Neural progenitor cell (in vitro differentiated cells): ENCODE measurements at places on chromosomes 11 and 22. TPM values are rescaled to one million over a fixed set of nuclear protein-coding genes. Genes with fewer than 3 reads are reported as not detected.

DNA sequence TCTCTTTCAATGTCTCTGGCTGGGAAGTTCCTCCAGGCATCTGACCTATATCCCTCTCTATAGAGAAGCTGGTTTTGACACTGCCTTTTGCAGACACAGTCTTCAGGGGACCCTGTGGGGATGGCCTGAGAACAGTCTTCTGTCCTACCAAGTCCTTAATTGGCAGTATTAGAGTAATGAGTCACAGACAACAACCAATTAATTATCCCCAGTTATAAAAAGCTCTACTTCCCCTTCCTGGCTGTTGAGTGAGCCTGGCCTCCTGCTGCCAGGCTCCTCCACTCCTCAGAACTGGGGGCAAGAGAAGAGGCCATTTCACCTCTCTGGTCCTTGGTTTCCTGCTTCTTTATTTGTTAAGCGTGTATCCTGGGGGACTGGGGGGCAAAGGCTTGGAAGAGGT lies 41.2 kb upstream of the KLHL35 start:
- DNase-seq, result no peak
- H3K27me3 ChIP-seq, result no peaks in the 10 kb centered on the region
- no peak overlapping the region for H3K27ac ChIP-seq
- H3K4me3 ChIP-seq, result no peak overlapping the region

DNA sequence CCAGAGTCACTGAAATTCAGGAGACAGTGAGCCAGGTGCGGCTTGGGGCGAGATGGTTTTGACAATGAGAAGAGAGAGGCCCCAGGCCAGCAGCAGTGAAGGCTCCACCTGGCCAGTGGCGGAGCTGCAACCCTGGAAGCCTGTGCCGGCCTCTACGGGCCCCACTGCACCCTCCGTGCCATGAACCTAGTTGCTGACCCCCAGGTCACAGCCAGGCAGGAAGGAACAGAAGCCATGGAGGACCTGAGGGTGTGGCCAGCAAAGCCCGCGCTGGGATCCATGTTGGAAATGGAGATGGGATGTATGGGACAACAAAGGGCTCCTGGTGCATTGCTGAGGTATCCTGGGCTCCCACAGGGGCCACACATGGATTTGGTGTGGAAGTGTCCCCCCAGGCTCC lies 1528.5 kb downstream of the BRD1 start:
- no peak for DNase-seq
- H3K4me3 ChIP-seq, result no peak overlapping the region
- H3K4me1 ChIP-seq, result no peaks in the 10 kb centered on the region
- no peaks in the 10 kb centered on the region for H3K27me3 ChIP-seq
- H3K36me3 ChIP-seq, result no peaks in the 10 kb centered on the region

GRCh38 chr11:3015796-3016195 lies 23.7 kb upstream of the NAP1L4 start:
- peaks cover 2% of the 10 kb centered on the region for H3K4me1 ChIP-seq
- no peak overlapping the region for H3K4me3 ChIP-seq
- no peaks in the 10 kb centered on the region for H3K36me3 ChIP-seq
- no peak for DNase-seq
- H3K27me3 ChIP-seq, result no peaks in the 10 kb centered on the region

GRCh38 chr11:86990515-86990914 lies 35.3 kb upstream of the FZD4 start:
- H3K36me3 ChIP-seq, result no peaks in the 10 kb centered on the region
- H3K27me3 ChIP-seq, result no peaks in the 10 kb centered on the region
- H3K4me3 ChIP-seq, result no peak overlapping the region

P2RX6 gene
- total RNA-seq, result 0.36 and 0.53 TPM in 2 replicates

ZFTA gene
- 22.5 and 42.6 TPM in 2 replicates for total RNA-seq

CLMP gene
- total RNA-seq, result 5.7 and 10.7 TPM in 2 replicates

DNA sequence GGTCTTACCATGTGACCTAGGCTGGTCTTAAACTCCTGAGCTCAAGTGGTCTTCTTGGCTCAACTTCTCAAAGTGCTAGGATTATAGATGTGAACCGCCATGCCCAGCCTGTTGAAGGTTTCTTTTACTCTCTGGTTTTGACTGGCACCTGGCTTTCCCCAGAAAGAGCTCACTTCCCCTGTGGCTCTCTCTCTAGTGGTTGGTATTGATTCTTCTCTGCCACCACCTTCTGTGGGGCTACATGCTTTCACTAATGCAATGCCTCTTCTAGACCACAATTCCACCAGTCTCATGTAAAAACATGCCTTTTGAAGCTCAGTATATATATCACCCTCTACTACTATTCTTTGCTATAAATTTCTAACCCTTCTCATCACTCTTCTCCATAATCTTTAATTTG lies 67.2 kb downstream of the CCDC83 start:
- H3K4me1 ChIP-seq, result peaks cover 5% of the 10 kb centered on the region
- no peak overlapping the region for H3K27ac ChIP-seq
- no peaks in the 10 kb centered on the region for H3K27me3 ChIP-seq
- DNase-seq, result no peak
- H3K4me3 ChIP-seq, result no peak overlapping the region

SAA2 gene
- total RNA-seq, result not detected in 2 replicates

MRGPRX3 gene
- total RNA-seq, result not detected in 2 replicates

- peak; percentile 52 for DNase-seq
- H3K27ac ChIP-seq, result no peak overlapping the region
- H3K4me3 ChIP-seq, result no peak overlapping the region
- H3K36me3 ChIP-seq, result no peaks in the 10 kb centered on the region
- no peaks in the 10 kb centered on the region for H3K27me3 ChIP-seq
Observed at GRCh38 chr11:57885298-57886050, 123.9 kb downstream of the CTNND1 start.

DMC1 gene
- 20.0 and 22.8 TPM in 2 replicates for total RNA-seq

MRPL16 gene
- total RNA-seq, result 42.3 and 49.8 TPM in 2 replicates

GGTLC2 gene
- total RNA-seq, result not detected in 2 replicates

DNA sequence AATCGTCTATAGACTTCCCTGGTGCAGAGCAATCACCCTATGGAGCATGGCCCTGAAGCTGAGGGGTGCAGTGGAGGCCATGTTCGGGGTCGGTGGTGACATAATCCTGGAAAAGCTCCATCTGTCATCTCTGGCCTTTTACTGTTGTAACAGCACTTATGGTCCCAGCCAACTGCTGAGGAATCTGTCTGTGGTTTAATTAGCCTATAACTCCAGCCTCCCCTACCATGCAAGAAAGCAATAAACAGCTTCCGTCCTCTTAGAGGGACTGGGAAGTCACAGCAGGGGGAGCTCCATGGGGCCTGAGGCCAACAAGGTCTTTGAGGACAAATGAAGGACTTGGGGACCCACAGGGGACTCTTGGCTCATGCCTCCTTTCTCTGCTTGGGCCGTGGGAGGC lies 159.1 kb upstream of the NECTIN1 start:
- H3K27ac ChIP-seq, result no peak overlapping the region
- no peaks in the 10 kb centered on the region for H3K36me3 ChIP-seq
- peaks cover 17% of the 10 kb centered on the region for H3K4me1 ChIP-seq
- no peak for DNase-seq

RFPL3 gene
- 0.09 TPM in 1 of 2 replicates, not detected in the other for total RNA-seq

- no peak overlapping the region for H3K27ac ChIP-seq
- no peak overlapping the region for H3K4me3 ChIP-seq
- no peak for DNase-seq
Observed at GRCh38 chr22:27648853-27649252, 152.7 kb downstream of the MN1 start.

DNA sequence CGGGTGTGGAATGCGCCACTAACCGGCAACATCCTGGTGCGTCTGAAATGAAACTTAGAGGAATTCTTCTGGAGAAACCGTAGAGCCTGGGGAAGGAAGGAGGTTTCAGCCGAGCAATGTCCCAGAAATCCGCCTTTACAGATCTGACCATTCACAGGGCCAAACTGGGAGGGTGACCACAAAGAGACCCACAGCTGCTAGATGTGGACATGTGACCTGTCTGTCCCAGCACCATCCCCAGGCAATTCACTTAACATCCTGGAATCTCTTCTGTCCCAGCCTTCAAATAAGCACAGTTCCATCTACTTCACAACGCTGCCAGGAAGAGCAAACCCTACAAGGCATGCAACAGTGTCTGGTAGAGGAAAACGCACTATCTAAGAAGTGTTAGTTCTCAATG lies 9.8 kb downstream of the MCAT start:
- H3K4me3 ChIP-seq, result no peak overlapping the region
- no peaks in the 10 kb centered on the region for H3K36me3 ChIP-seq
- H3K4me1 ChIP-seq, result peaks cover 11% of the 10 kb centered on the region
- DNase-seq, result no peak

MPEG1 gene
- total RNA-seq, result not detected in 2 replicates

- H3K27ac ChIP-seq, result no peak overlapping the region
- peaks cover 4% of the 10 kb centered on the region for H3K4me1 ChIP-seq
- no peak overlapping the region for H3K4me3 ChIP-seq
- H3K36me3 ChIP-seq, result no peaks in the 10 kb centered on the region
Observed at GRCh38 chr11:1520209-1520662, 33.7 kb upstream of the MOB2 start.

DNA sequence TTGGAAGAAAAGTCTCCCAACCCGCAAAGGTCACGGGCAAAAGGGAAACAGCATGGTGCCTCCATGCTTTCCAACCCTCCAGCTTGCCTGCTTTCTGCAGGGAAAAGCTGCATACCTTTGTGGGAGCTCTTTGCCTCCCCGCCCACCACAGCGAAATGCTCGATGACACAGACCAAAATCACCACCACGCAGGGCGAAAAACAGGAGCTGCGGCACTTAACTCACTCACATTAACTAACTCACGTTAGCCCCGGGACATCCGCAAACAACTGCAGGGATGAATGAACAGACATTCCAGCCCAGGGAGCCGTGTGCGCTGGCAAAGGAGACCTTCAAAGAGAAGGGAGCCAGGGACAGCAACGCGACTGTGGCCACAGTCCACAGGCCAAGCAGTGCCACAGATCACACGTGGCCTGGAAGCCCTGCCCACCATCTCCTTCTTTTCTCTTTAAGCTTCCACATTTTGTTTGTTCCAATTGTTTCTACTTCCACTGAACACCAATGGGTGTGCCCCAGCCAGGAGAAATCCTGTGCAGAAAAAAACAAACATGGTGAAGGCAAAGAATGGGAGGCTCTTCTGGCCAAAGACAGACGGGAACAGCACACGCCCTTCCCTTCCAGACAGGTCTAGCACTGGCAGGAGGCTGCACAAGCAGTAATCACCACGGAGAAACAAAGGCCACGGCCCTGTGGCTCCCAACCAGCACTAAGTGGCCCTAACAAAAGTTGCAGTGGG lies 39.3 kb downstream of the DUSP8 start:
- H3K36me3 ChIP-seq, result no peaks in the 10 kb centered on the region
- H3K4me3 ChIP-seq, result no peak overlapping the region
- no peak overlapping the region for H3K27ac ChIP-seq

C11orf97 gene
- not detected in 2 replicates for total RNA-seq

DNA sequence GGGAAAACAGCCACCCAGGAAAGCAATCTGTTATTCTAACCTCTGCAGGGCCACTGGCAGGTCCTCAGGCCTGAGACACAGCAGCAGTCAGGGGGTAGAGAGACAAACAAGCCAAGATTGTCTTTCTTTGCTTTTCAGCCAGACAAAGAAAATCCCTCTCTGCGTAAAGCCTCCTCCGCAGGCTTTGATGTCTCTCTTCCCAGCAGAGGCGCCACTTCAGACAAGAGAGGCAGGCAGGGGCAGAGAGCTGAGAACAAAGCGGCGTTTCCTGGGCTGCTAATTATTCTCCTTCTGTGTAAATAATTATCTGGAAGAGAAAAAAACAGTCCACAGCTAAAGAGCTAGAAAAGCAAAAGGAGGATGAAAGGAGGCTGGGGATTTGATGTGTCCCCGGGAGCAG lies 102.7 kb upstream of the SEZ6L start:
- peaks cover 42% of the 10 kb centered on the region for H3K4me1 ChIP-seq
- peak overlapping the region; percentile 8 for H3K4me3 ChIP-seq
- DNase-seq, result peak; percentile 97
- no peaks in the 10 kb centered on the region for H3K27me3 ChIP-seq
- no peaks in the 10 kb centered on the region for H3K36me3 ChIP-seq

MOGAT2 gene
- total RNA-seq, result 0.09 TPM in 1 of 2 replicates, not detected in the other

- H3K36me3 ChIP-seq, result no peaks in the 10 kb centered on the region
- no peak overlapping the region for H3K4me3 ChIP-seq
- peaks cover 17% of the 10 kb centered on the region for H3K4me1 ChIP-seq
- DNase-seq, result no peak
Observed at GRCh38 chr11:116832350-116833290, 2.9 kb downstream of the APOC3 start.

GRCh38 chr11:120256178-120256577 lies 16.2 kb downstream of the POU2F3 start:
- peaks cover 22% of the 10 kb centered on the region for H3K4me1 ChIP-seq
- DNase-seq, result no peak
- H3K4me3 ChIP-seq, result no peak overlapping the region
- peaks cover 15% of the 10 kb centered on the region for H3K27me3 ChIP-seq

PIH1D2 gene
- 1.6 and 3.5 TPM in 2 replicates for total RNA-seq

DNA sequence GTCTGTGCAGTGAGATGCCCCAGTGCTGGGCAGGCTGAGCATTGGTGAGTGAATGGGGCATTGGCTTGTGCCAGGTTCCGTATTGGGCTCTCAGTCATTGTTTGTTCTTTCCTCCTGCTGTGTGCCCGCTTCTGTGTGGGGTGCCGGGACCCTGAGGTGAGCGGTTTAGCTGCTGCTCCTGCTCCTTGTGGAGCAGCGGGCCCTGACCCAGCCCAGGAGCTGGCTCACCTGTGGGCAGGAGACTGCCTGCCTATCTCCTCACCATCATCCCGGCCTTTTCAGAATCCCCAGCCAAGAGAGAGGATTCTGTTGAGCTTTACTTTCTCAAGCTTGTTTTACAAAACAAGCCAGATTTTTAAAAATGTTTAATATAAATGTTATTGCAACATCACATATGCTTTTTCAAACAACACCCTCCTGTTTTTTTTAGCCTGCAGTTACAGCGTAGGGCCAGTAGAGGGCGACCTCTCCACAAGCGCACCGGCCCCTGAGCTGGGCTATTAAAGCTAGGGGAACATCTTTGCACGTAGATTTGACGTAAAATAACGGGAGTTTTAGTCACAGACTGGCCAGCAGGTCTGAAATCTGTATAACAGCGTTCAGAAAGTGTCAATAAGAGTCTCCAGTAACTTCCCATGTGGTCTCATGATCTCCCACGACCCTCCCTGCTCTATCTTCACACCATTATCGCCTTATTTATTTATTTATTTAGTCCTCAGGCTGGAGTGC lies 25.1 kb upstream of the RELT start:
- no peak overlapping the region for H3K4me3 ChIP-seq
- no peaks in the 10 kb centered on the region for H3K36me3 ChIP-seq
- H3K27ac ChIP-seq, result no peak overlapping the region
- peak; percentile 72 for DNase-seq
- H3K27me3 ChIP-seq, result no peaks in the 10 kb centered on the region

SPINDOC gene
- total RNA-seq, result 27.2 and 80.0 TPM in 2 replicates

- no peaks in the 10 kb centered on the region for H3K36me3 ChIP-seq
- DNase-seq, result no peak
- no peak overlapping the region for H3K4me3 ChIP-seq
- no peak overlapping the region for H3K27ac ChIP-seq
- H3K27me3 ChIP-seq, result no peaks in the 10 kb centered on the region
- no peaks in the 10 kb centered on the region for H3K4me1 ChIP-seq
Observed at GRCh38 chr11:110874437-110875030, 162.3 kb upstream of the ARHGAP20 start.

TH gene
- 2.0 and 6.2 TPM in 2 replicates for total RNA-seq

ASRGL1 gene
- total RNA-seq, result 44.5 and 56.8 TPM in 2 replicates

DNA sequence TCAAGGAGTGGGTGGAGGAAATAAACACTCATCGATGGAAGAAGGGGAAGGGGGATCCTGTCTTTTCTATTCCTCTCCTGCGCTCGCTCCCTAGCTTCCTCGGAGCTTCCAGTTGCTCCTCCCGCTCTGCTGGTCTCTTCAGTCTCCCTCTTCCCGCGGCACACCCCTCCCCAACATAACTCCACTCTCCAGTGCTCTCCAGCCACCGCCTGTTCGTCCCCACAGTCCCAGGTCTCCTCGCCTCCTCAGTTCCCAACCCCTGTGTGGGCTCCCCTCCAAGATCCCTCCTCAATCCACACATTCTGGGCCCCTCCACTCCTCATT lies 438 bp downstream of the ZW10 start:
- DNase-seq, result peak; percentile 44
- peak overlapping the region; percentile 87 for H3K4me3 ChIP-seq
- peaks cover 10% of the 10 kb centered on the region for H3K36me3 ChIP-seq
